ENCODE measurements at places on chromosomes 4 and X.
A peak's percentile ranks its signal among the peaks of the same experiment; 100 is the strongest.

- no peak for DNase-seq
Observed at GRCh38 chr4:89708903-89709421, 128.0 kb downstream of the SNCA start.

DNA sequence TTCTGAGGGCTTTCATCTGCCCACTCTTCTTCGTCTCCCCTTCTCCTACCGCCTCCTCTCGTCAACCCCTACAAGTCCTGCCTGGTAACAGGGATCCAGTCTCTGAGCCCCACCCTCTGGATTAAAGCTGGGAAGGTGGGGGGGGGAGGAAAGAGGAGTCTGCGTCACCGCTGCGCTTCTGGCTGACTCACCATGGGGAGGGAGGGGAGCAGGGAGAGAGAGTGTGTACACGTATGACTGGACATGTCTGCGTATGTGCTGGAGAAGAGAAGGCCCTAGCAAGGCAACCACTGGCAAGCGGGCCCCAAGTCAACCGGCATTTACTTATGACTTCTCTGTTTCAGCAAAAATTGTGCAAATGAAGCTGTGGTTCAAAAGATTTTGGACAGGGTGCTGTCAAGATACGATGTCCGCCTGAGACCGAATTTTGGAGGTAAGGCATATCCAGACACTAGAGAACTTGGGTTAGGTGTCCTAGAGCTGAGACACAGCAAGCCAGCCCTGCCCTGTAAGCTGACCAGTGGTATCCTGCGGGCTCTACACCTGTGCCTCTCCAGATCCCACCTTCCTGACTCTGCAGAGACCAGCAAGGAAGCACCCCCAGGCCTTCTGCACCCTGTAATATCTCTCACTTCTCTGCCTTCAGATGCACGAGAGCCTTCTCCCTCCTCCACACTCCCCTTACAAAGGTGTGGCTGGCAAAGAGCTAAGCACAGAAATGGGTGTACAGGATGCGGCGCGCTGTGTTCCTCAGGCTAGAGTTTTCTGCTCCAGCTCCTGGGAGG lies 2.5 kb downstream of the GABRQ start:
- no peak for DNase-seq

DNA sequence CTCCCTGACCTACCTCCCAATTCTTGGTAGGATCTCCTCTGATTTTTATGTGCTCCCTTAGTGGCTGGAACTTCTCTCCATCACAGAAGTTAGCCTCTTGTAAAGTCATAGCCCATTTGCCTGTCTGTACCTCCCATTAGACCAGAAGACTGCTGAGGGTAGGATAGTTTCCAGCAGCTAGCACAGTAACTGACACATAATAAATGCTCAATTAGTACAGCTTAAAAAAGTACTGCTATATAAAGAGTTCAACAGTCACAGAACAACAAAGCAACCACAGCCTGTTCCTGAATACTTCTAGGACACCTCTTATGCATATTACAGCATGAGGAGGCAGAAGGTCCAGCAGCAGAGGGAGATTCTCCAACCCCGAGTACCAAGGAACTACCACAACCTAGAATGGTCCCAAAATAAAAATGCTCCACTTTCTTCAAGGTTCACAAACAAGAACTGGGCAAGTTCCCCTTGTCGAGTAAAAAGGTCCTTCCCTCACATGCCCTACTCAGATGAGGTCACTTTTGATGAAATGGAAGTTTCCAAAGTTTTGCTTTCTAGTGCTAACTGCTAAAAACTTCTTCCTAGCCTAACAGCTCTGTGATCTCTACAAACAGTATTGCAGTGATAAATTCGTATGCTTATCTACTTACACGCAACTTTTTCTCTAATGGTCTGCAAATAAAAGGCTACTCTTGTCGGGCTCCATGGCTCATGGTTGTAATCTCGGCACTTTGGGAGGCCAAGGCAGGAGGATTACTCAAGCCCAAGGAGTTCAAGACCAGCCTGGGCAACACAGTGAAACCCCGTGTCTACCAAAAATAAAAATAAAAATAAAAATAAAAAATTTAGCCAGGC lies 12.8 kb downstream of the MECP2 start:
- DNase-seq: no peak

GRCh38 chrX:147699061-147699460 lies 212.7 kb upstream of the FMR1 start:
- peak; percentile 12 for DNase-seq

DNA sequence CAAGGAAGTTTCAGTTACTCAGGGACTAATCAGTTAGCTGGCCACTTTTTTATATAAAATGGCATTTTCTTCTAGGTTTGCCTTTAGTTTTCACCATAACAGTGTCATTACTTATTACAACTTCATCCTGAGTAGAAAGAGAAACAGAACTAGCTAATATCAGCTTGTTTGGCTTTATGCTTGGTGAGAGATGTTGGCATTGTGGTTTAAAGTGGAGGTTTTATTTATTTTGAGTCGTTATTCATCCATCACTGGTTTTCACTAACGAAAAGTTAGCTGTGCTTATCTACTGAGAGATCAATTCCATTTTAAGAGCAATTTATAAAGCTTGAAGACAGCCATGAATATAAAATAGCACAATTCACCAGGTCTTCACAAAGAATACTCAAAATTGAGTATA lies 714.5 kb downstream of the GRID2 start:
- no peak for DNase-seq
